ENCODE measurements at places on chromosomes 4 and X.
A peak's percentile ranks its signal among the peaks of the same experiment; 100 is the strongest.

DNA sequence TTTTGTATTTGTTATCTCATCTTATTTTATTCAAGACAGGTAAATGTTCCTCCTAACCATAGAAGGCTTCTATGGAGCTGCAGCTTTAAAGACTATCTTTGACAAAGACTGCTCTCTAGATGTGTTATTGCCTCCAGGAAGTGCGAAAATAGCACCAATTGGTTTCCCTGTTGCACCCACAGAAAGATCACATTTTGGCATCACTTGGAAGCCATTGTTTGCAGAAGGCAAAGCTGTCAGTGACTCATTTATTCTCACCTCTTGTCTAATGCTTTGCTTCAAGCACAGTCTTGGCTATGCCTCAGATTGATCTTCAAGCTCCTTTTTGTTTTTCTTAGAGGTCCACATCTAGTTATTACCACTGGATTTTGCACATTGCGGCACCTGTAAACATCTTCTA, 150.3 kb downstream of the PCDH7 start:
- DNase-seq = no peak

- DNase-seq = no peak
Observed at GRCh38 chr4:101081695-101082369, 265.5 kb downstream of the PPP3CA start.

DNA sequence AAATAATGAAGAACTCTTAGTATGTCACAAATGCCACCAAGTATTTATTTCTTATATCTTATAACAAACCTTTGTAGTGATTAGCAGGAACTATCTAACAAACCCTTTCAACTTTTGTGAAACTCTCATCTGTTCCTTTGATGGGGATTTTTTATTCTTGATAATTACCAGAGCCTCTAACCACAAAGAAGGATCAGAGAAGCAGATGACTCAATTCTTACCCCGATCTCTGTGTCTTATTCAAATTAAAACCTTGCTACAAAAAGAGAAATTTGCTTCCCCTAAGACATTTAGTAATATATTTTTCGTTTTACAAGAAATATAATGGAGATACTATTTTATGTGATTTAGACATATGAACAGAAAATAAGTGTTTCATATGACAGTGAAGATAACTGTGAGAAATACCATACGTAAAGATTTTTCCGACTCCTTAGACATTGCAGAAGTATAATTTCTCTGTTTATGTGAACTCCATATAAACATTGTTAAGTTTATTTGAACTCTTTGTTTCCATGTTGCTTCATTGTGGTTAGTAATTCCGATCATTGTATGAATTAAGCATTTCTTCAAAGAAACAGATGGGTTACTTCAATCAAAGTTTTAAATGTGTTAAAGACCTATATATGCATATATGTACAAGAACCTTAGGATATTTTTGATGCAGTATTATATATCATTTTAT, 205.4 kb downstream of the CFAP299 start:
- DNase-seq = peak; percentile 26

- DNase-seq = peak; percentile 97
Observed at GRCh38 chr4:142095886-142096605, 459.7 kb downstream of the IL15 start.

DNA sequence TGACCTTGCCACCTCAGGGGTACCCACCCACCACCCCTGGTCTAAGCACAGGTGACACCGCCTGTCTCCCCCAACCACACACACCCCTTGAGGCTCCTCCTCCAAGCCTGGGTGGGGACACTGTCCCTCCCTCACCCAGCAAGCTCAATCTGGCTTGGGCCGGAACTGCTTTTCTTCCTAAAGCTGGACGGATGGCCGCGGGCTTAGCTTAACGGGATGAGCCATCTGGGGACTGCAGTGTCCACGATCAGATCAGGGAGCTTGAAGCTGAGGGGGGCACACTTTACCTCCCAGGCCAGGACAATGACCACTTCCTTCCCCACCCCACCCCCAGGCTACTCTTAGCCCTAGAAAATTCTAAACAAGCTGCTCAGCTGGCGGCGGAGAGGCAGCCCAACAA, 1.0 kb upstream of the SLC6A8 start:
- no peak for DNase-seq

DNA sequence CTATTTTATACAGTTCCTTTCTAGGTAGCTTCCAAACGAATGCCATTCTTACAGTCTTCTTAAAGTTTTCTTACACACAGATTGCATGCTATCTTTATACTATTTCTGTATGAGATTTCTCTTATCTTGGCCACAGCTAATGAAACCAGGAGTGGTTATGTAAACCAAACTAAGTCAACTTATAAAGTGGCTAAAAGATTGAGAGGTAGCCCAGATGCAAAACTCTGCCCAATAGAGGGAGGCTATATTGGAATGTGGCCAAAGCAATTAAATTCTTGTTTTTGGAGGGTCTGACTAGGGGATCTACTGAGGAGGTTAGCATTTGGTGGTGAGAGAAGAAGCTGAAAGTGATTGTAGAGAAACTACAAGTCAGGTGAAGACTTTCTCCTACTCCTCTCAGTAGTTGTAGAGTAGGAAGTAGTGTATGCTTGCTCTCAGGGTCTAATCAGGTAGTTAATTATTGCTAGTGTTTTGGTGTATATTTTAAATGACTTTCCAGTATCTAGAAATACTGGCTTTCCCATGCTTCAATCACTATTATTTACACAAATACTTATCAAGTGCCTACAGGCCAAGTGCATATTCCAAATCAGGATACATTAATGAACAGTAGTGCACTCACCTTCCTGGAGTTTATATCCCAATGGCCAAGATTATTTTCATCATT, 104.2 kb upstream of the HPGD start:
- DNase-seq = no peak

- no peak for DNase-seq
Observed at GRCh38 chr4:2574863-2575262, 38.4 kb downstream of the FAM193A start.

GRCh38 chr4:68216501-68216900, 29.0 kb downstream of the TMPRSS11B start:
- no peak for DNase-seq

- DNase-seq = no peak
Observed at GRCh38 chr4:93182722-93183121, 645.8 kb upstream of the ATOH1 start.

GRCh38 chr4:94598758-94599157, 147.0 kb downstream of the PDLIM5 start:
- DNase-seq = no peak

- no peak for DNase-seq
Observed at GRCh38 chr4:92307866-92308265, 4.1 kb downstream of the GRID2 start.

GRCh38 chrX:81348388-81348787, 146.5 kb downstream of the SH3BGRL start:
- no peak for DNase-seq

DNA sequence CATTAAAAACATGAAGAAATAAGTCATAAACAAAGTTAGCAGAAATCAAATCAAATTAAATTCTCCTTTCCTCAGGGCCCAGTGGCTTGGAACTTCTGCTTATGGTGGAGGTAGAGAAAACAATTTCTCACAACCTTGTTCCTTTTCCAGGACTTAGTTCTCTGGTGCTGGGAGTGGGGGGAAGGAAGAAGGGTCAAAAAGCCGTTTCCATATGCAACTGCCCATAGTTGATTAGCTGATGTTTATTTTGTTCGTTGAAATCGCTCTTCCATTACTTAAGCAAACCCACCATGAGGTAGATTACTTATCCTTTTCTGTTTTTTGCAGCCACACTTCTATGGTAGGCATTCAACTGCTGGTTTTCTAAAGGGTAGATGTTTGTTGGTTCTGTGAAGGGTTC, 94.2 kb downstream of the ARSJ start:
- DNase-seq = no peak

DNA sequence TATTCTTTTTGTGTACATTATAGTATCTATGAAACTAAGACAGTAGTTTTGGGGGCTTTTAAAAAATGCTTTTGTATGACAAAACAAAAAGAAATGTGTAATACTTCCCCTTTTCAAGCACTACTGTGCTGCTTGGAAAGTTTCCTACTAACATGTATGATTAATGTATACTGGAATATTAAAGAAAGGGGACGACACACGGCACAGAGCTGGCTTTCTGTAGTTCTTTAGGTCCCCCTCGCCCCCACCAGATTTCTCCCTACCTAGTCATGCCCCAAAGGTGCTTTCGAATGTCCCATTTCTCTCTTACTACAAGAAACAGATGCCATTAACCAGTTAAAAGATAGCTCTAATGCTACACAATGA, 1.6 kb upstream of the AP1S2 start:
- DNase-seq = no peak

DNA sequence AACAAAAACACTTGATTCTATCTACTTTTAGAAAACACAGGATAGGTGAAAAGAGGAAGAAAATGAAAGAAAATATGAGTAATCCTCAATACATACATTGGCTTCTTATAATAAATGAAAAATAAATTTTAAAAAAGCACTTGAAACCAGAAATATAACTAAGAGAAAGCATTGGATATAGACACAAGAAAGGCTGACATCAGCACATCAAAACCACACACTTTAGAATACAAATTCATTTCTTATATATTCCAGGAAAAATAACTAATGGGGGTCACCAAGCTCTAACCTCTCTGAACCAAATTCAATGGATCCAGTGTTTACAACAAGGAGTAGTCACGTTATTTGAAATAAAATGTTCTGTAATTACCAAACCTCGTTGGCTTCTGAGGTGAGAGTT, 133.5 kb downstream of the REELD1 start:
- no peak for DNase-seq

DNA sequence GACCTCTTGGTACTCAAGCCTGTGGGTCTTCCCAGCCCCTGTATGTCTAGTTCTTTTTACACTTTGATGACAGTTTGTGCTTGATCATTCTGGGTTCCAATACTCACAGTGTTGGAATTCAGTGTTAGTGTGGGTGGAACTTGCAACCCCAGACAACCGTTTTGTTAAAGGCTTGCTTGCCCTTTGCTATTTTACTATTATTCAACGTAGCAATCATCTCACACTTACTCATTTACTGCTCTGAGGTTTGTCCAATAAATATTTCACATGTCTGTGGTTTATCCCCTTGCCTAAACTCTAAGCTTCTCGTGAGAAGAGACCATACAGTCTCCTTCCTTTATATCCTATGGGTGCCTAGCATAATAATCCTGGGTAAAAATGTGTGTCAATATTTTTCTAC, 15.3 kb downstream of the CCNG2 start:
- DNase-seq = peak; percentile 97

GRCh38 chr4:159498446-159499115, 395.7 kb downstream of the RAPGEF2 start:
- DNase-seq = no peak

GRCh38 chrX:14363728-14364127, 165.6 kb upstream of the GLRA2 start:
- DNase-seq = peak; percentile 76

DNA sequence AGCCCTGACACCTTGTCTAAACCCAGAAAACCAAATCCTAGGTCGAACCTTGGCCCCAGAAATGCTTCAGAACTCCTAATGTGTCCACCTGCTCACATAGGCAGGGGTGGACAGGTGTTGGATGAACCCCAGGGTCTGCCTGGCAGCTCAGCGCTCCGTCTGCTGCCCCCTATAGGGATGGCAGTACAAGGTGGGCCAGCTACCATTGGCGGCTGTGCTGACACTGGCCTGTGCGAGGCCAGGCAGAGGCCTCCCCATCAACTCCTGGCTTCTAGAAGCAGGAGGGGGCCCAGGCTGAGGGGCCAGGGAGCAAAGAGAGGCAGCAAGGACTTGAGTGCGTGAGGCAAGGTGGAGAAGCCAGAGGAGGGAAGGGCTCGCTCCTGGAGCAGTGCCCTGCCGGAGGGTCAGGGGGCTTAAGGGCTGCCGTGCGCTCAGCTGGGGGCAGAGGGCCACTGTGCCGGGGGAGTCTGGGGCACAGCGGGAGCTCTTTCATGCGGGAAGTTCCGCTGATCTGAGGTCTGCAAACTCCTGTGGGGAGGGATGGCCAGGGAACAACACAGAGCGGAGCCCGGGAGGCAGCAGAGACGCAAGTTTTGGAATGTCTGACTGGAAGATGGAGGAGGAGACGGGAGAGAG, 20.6 kb downstream of the CCNQ start:
- no peak for DNase-seq

- no peak for DNase-seq
Observed at GRCh38 chrX:1614927-1615326, at the start of gene ASMT. ASMT (plus strand) TSS chrX:1615059; CDS start chrX:1615200, 141 bp downstream.

DNA sequence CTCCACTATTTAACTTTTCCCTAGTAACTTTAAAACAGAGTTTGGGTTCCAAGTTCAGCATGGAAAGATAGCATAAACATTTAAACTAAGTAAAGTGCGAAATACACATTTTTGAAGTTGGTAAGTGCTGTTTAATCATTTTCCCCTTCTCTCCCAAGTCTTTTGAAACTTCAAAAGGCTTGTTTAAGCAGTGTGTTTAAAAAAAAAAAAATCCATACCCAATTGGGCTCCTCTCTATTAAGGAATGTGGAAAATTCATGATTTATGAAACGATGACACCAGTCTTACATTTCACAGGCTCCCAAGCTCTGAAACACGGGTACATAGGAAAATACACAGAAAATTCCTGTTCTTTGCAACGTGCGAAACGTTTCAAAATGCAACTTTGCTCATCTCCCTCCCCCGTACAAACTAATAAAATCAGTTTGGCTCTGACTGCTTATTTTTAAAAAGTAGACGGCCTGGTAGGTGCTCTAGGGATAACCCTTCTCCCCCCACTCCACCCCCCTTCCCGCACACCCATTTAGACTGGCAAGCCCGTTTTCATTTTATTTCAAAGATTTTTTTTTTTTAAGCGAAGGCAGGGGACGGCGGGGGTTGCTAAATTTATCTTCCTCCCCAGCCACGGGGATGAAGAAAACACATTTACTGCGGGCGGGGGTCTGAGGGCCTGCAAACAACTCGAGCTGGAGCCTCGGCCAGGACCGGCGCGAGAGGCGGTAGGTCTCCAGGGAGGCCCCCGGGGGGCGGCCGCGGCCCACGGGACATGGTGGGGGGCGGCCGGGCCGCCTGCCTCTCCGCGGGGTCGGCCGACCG, 786 bp upstream of the ZFX start:
- DNase-seq = peak; percentile 88

DNA sequence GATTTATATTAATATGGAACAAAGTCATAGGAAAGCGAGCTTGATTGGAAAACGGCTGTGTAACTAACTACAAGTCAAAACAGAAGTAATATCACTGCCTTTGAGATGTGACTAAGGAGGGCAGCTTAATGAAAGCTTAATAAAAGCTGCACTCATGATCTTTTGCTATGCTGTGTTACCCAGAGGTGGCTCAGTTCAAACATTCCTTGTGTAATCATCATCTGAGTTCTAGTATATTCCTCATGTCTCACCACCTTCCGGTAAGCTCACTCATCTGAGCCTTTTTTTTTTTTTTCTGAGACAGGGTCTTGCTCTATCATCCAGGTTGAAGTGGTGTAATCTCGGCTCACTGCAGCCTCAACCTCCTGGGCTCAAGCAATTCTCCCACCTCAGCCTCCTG, 5.0 kb downstream of the GRPEL1 start:
- no peak for DNase-seq

DNA sequence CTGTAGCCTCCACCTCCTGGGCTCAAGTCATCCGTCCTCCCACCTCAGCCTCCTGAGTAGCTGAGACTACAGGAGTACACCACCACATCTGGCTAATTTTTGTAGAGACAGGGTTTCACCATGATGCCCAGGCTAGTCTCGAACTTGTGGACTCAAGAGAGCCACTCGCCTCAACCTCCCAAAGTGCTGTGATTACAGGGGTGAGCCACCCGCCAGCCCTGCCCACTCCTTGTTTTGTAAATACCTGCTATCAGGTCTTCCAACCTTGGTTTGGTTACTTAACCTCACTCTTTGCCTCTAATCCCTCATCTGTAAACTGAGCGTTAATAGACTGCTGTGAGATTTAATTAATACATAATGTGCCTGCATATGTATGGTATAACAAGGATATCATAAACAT, 803 bp downstream of the CNGA1 start:
- no peak for DNase-seq

GRCh38 chr4:88029556-88029955, 22.1 kb downstream of the PKD2 start:
- DNase-seq = no peak
